Adipocyte (in vitro differentiated cells): ENCODE measurements at places on chromosomes 11 and 22.
A peak's percentile ranks its signal among the peaks of the same experiment; 100 is the strongest.

DNA sequence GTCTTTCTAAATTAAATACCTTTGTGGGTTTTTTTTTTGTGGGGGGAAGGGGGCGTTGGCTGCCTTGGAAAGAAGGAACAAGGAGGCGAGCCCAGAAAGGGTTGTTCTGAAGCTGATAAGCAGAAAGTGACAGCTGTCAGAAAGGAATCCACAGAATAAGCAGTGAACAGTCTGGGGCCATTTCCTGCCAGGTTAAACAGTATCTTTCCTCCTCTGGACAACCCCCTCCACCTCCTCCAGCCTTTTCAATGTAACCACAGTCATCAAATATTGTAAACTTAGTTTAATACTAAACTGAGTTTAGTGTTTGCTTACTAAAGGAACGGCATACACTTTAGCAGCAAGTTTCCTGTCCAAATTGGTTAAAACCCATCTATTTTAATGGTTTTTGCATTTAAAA is 271.2 kb upstream of the SYN3 start:
- DNase-seq = no peak

GRCh38 chr11:33689085-33689484 is 11.5 kb downstream of the C11orf91 start:
- DNase-seq = no peak

DNA sequence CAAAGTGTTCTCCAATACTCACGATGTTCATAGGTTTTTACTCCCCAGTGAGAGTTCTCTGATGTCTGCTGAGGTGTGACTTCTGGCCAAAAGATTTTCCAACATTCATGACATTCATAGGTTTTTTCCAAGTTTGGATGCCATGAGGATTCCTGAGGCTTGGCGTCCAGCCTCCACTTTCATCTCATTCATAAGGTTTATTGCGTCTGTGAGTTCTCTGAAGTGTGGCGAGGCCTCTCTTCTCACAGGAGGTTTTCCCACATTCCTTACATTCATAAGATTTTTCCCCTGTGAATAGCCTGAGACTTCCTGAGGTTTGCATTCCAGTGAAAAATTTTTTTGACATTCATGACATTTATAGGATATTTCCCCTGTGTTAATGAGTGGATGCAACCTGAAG is 1014.1 kb downstream of the LRRC4C start:
- DNase-seq = no peak

DNA sequence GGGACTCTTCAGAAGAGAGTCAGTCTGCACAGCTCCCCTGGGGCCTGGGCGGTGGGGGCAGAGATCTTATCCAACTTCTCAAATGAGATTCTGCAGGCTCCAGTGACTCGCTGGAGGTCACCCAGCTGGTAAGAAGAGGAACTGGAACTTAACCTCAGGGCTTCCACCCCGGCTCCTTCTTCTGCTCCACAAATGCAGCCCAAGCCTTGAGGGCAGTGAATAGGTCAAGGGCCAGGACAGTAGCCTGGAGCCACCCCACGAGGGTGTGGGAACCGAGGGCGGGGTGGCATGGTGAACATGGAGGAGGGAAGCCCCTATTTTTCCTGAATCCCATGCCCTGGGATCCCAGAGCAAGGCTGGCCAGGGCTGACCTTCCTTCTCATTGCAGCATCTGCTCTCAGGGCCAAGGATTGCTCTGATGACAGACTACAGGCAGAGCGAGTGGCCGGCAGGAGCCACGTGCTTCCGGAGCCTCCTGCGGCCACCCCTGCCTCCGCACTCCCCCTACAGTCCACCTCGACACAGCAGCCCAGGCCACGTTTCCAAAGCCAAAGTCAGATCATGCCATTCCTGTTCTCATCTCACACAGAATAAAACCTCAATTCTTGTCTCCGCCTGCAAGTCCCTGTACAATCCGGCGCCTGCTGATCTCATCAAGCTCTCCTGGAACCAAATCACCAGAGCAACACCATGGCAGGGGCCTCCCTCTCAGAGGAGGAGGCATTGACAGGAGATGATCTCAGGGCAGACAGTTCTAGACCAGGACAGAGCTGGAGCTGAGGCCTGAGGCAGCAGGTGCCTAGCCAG is 21.1 kb upstream of the UPK3A start:
- peak; percentile 82 for DNase-seq

DNA sequence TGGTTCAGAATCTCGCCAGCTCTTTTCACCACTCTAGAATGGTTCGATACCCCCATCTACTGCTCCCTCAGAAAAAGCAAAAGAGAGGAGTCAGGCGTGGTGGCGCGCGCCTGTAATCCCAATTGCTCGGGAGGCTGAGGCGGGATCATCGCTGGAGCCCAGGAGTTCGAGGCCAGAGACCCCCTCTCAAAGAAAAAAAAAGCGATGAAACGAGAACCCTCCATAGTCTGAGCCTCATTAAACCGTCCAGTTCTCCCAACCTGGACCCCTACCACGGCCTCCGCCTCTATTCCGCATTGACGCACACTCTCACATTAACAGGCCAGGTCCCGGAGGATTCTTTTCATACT is 439 bp downstream of the SPA17 start:
- peak; percentile 11 for DNase-seq
